SK-N-SH (cell line): ENCODE measurements at places on chromosomes 1 and 21. TPM values are rescaled to one million over a fixed set of nuclear protein-coding genes. Genes with fewer than 3 reads are reported as not detected.

DNA sequence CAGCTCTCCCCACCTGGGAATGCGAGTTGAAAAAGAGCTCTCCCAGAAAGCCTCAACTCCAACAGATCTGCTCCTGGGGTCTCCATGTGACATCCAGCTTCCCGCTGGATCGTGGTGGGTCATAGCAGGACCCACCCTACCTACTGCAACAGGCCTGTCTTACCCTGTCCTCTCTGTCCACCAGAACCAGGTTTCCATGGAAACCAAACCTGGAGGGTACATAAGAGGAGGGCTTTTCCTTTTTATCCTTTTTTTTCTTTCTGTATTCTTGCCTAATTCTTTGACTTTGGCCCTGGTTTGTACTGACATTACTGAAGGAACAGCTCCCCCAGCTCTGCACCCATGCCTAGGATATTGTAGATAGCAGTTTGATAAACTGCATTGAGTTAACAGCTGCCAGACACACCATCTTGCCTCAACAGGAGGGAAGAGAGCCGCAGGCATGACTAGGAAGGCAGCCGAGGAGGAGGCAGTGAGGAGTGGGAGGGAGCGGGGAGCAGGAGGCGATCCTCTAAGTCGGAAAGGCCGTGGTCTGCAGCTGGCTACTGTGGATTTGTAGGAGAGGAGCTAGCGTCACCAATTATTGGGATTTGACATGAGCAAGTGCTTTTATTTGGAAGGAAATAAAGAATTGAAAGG is 9.7 kb upstream of the FMOD start:
- DNase-seq = peak; percentile 52

- DNase-seq = no peak
Observed at GRCh38 chr1:30420519-30421050, 302.8 kb downstream of the MATN1 start.

- no peak for DNase-seq
Observed at GRCh38 chr1:203346060-203346768, 4.7 kb downstream of the FMOD start.

SPRR2B gene
- polyA plus RNA-seq = not detected in 2 replicates

GRCh38 chr21:45981151-45982091 is at the start of gene COL6A1:
Gene COL6A1, plus strand, starts transcription at chr21:45981770. Its CDS starts 81 bp downstream, at chr21:45981851.
- DNase-seq = peak; percentile 96

DNA sequence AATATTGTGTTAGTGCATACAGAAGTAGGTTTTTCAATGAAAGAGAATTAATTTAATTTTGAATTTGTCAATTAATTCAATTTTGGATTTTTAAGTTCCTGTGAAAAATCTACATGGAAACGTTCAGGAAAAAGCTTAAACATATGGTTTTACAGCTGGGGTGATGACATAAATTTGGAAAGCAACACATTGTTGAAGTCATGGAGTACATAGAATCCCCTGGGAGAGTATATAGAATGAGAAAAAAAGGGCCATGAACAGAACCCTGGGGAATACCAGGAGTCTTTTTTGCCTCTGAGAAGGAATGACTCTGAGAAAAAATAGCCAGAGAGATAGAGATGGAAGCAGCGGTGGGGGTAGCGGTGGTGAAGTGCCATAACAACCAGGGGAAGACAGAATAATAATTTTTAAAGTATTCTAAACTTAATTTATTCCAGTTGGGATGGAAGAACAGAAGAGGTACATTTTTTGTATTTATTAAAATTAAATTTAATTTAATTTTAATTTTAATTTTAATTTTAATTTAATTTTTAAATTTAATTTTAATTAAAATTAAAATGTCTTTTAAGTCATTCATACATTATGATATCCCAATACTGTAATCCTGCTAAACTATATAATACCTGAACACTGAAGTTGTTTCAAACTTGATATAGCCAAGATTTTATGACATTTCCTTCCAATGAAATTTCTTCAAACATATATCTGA is 48.9 kb downstream of the NME7 start:
- DNase-seq = no peak

DNA sequence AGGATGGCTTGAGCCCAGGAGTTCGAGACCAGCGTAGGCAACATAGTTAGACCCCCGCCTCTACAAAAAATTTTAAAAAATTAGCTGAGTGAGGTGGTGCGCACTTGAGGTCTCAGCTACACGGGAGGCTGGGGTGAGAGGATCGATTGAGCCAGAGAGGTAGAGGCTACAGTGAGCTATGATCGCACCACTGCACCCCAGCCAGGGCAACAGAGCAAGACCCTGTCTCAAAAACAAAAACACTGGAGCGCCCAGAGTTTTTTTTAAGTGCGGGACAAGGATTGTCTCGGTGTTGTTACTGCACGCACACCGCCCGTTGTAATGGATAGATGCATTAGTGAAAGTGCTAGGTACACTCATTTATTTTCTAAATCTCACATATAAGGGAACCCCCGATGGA is 37.1 kb downstream of the PIK3CD start:
- no peak for DNase-seq

TSSK3 gene
- polyA plus RNA-seq = 0.28 and 0.86 TPM in 2 replicates

F13B gene
- not detected in 2 replicates for polyA plus RNA-seq
